ENCODE measurements at places on chromosomes 3 and 15.

GRCh38 chr15:65048241-65048640, 3.1 kb downstream of the SLC51B start:
- DNase-seq, result no peak

DNA sequence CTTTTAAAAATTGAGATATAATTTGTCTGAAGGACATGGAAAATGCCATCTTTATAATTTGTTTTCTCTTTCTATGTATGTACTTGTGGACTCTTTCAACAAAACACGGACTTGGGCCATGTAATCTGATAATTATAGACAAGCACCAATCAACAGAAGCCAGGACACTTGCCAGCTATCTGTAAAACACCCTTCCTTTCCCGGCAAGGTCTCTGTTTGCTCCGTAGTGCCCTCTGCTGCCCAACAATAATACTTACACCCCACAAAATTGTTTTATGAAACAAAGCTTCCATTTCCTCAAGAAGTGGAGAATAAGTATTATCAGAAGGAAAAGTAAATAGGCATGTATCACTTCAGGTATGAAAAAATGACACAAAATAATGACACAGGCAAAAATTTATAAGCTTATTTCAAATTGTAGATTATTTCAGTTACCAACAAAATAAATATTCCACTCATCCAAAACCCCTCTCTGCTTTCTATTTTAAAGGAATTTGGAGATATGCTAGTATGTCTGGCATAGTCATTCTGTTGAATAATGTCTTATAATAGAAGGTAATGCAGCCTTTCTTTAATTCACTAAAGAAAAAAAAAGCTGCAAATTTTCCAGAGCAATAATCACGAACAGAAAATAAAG, 32.8 kb downstream of the MYH15 start:
- DNase-seq, result peak; percentile 62

- DNase-seq, result no peak
Measured at GRCh38 chr3:24020036-24020691, 75.1 kb downstream of the NR1D2 start.

- no peak for DNase-seq
Measured at GRCh38 chr3:123711356-123711755, 126.5 kb upstream of the HACD2 start.

GRCh38 chr3:112738366-112738765, 97.4 kb upstream of the CCDC80 start:
- no peak for DNase-seq

- DNase-seq, result no peak
Measured at GRCh38 chr15:73800662-73801345, 47.7 kb upstream of the INSYN1 start.

DNA sequence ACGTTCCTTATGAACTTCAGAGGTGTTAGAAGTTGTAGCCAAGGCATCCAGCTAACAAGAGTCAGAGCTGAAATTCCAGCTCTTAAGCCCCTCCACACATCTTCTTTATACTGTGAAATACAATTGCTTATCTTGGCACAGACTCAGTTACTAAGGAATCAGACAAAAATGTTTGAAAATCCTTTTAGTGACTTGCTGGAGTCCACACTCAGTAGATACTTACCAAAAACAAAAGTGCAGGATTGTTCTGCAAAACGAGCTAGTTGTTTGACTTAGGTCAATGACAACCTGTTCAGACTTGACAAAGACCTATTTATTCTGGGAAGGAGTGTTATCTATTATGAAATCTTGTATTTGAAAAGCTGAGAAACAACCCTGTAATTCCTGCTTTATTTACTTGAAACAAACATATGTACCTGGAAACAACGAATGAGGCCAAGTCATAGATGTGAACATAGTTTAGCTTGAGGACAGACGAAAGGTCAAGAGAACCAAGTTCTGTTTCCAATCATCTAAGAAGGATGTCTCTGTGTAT, 38.5 kb downstream of the B3GNT5 start:
- no peak for DNase-seq

GRCh38 chr3:177725165-177725564, 527.9 kb upstream of the TBL1XR1 start:
- DNase-seq, result no peak

- no peak for DNase-seq
Measured at GRCh38 chr3:108133858-108134554, 43.2 kb upstream of the CD47 start.

DNA sequence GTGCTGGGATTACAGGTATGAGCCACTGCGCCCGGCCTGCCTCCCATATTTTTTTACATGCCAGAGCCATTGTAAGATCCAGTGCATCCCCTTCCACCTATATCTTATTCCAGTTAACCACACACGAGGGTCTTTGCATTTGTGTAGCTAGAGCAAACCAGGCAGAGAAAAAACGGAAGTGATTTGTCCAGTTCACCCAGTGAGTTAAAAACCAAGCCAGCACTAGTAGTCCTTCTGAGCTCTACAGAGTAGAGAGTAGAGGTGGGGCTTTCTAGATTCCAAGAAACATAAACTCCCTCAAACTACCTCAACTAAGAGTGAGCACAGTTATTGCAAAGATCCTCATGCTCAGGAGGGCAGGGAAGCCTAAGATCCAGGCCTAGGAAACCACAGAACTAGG, 34.7 kb downstream of the TMEM158 start:
- no peak for DNase-seq

DNA sequence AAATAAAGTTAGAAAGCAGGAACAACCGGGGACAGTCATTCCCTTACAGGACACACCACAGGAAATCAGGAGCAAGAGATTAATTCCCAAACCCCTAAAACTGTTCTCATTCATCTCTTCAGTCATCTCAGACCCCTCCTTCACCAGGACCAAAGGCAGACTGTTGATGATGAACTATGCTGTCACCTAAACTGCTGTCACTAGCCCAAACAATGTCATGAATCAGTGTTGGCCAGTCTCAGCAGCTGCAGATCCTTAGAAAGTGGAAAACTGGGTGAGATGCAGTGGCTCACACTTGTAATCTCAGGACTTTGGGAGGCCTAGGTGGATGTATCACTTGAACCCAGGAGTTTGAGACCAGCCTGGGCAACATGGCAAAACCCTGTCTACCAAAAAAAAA, 909.6 kb downstream of the ROBO1 start:
- DNase-seq, result no peak

DNA sequence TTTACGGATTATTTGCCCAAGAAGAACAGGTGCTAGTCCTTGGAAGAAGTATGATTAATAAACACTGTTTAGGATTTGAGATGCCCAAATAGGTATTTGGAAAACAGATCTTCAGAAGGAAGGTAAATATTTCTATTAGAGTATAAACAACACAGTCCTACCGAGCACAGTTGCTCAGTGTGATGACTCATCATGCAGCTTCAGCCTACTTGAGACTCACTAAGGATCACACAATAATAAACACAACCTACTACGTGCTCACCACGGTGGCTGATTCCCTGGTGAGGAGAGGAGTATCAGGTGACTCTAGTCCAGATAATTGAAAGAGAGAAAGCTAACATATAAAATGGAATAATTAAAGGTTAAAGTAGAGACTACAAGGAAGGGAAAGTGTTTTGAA, 72.0 kb downstream of the PDZRN3 start:
- no peak for DNase-seq

GRCh38 chr3:46664188-46664970, 29.1 kb downstream of the ALS2CL start:
- DNase-seq, result no peak

DNA sequence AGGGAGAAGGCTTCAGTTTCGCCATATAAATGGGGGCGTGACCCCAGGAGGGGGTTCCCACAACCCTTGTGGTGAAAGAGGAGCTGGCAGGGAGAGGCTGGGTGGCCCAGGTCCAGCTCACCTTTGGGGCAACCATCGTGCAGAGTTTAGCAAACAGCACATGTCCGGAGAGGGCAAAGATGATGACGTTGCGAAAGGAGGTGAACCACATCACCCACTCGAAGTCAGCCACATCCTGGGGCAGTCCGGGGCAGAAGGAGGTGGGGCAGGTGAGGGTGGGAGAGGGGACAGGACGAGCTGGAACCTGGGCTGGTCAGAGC, 3.7 kb downstream of the HHATL start:
- no peak for DNase-seq

GRCh38 chr3:113055201-113055600, 64.4 kb downstream of the GTPBP8 start:
- DNase-seq, result no peak

DNA sequence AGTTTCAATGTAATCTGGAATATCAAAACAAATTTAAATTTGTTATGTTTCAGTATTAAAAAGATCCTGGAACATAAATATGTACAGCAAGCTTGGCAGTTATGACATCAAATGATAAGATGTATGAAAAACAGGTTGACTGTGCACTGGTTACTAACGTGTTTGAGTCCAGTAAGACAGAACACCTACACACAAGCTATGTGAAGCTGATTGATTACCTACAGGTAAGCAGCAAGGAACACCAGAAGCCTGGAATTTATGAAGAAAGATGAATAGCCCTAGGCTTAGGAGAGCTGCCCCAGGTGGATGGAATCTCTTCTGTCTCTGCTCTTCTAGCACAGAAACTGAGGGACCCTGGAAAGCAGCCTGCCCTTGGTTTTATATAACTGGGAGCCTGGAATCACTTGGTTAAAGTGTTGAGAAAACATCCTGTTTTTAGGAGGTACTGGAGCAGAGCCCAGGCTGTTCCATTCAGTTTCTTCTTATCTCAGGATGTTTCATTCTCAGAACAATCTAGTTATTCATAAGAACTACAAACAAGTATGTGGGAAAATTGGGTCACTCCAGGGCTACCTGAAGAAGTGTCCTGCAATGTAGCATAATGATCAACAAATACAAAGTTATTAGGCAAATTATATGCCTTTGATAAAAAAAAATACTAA, 36.3 kb downstream of the SLITRK3 start:
- no peak for DNase-seq

GRCh38 chr3:128408012-128408692, 58.5 kb downstream of the DNAJB8 start:
- no peak for DNase-seq

DNA sequence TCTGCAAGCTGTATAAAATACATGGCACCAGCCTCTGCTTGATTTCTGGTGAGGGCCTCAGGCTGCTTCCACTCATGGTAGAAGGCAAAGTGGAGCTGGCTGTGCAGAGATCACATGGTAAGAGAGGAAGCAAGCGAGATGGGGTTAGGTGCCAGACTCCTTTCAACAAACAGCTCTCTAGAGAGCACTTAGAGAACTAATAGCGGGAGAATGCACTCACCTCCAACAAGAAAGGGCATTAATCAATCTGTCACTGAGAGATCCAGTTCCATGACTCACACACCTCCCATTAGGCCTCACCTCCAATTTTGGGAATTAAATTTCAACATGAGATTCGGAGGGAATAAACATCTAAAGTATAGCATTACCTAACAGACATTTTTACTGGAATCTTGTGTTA, 644.1 kb upstream of the ARRDC4 start:
- DNase-seq, result no peak

DNA sequence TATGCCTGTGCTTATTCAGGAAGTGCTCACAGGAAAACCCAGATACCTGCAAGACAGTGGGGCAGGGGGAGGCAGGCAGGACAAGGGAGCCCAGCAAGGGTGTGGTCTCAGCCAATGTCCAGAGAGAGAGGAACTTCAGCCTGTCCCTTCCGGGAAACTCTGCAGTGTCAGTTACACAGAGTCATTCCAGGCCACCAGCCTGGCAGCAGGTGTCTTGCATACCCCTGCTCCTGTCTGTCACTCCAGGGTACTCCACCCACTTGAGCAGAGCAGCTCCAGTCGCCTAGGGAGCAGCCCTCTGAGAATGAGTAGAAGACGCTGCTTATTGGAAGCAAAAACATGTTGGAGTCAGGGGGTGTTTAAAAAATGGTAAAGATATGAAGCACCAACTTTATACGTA, 431.2 kb upstream of the RGMA start:
- no peak for DNase-seq

DNA sequence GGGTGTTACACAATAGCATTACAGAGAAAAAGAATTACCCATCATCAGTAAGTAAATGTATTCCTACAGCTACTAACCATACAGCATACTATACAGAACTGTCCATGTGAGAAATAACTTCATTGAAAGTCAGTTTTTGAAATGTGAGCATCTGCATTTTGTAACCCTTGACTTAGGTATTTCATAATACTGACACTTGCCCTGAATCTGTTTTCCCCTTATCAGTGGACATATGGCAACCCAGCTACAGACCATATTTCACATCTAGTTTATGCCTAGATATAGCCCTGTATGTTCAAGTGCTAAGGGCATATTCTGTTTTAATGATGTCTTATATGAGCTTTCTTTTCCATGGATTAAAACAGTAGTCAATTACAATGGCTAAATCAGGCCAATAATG, 297.6 kb downstream of the TBC1D5 start:
- no peak for DNase-seq

- peak; percentile 46 for DNase-seq
Measured at GRCh38 chr3:104564045-104564643, 802.6 kb upstream of the ALCAM start.

- no peak for DNase-seq
Measured at GRCh38 chr3:169610888-169611291, 52.6 kb downstream of the MECOM start.

- no peak for DNase-seq
Measured at GRCh38 chr15:80202641-80203360, 49.2 kb downstream of the CTXND1 start.

DNA sequence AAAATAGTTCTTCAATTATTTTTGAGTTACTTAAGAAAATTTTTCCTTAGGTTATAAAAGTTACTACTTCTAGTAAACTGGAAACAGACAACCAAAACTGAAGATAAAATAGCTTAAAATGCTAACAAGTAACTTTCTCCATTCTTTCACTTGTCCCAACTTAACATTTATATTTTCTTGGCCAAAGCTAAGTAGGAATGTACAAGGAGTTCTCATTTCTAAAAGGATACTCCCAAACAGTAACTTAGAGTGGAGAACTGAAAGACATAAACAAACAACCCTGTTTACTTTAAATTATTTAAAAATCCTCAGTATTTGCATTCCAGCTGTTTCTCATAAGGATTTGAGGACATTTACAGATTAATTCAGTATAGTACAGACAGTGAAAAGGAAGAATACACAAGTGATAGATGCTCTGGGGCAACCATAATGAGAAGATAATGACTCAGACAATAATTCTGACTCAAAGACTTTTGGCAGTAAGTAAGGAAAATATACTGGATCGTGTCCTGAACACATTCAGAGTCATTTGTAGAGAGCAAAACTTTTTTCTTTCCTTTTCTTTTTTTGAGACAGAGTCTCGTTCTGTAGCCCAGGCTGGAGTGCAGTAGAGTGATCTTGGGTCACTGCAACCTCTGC, 29.2 kb upstream of the ANXA2 start:
- no peak for DNase-seq

DNA sequence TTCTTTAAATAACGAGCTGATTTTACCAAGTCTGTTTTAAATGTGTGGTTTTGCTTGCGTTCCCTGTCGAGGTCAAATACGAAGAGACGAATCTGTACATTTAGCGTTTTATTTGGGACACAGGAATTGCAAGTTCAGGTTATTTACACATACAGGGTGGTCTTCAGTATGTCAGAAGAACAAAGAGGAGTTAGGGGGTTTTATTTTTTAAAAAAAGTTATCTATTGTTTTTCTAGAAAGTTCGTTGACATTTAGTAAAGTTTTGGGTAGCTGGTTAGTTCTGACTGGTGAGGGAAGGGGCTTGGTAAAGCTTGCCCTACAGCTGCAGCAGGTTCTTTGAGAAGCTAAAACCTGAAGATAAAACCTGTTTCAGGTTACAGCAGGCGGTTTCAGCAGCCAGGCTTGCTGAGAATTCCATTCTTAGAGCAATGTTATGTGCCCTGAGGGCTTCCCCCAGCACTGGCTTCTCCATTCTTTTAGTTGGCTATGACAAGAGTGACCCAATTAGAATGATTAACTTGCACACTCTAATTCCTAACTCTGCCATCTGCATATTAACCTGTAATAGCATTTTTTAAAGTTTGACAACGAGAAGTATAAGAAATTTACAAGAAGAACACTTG, 815 bp upstream of the ZNF280D start:
- DNase-seq, result no peak
